ENCODE measurements at places on chromosomes 16 and 17.

DNA sequence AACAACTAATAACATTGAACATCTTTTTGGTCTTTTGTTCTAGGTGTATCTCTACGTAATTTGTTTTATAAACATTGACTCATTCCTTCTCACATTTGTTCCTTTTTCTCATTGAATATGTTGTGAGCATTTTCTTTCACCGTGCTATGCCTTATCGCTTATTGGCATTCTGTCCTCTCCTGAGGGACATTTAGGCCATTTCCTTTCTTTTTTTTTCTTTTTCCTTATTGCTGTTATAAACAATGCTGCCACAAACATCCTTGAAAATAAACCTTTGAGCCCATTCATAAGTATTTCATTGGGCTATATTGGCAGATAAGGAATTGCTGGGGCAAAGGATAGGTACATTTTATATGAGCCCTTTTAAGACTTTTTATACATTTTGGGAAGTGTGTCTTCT lies 32.4 kb downstream of the WSCD1 start:
- no peak for DNase-seq

DNA sequence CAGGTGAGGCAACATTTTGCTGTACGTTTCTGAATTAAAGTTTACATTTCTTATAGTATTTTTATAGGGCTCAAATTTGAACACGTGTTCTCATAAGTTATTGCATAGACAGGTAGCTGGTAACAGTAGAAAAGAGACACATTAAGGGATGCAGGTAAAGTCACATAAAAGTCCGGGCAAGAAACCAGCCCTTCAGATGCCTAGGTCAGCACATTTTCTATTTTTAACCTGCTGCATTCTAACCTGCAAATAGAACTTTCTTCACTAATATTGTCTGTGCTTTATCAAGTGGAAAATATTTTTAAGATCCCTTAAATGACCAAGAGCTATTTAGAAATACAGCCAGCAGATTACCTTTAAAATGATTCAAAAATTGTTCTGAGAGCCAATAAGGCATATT lies 307.4 kb upstream of the AXIN2 start:
- no peak for DNase-seq

GRCh38 chr16:47958726-47959125 lies 197.1 kb downstream of the ABCC12 start:
- no peak for DNase-seq

- no peak for DNase-seq
Observed at GRCh38 chr17:42361781-42362186, 26.5 kb downstream of the STAT3 start.

DNA sequence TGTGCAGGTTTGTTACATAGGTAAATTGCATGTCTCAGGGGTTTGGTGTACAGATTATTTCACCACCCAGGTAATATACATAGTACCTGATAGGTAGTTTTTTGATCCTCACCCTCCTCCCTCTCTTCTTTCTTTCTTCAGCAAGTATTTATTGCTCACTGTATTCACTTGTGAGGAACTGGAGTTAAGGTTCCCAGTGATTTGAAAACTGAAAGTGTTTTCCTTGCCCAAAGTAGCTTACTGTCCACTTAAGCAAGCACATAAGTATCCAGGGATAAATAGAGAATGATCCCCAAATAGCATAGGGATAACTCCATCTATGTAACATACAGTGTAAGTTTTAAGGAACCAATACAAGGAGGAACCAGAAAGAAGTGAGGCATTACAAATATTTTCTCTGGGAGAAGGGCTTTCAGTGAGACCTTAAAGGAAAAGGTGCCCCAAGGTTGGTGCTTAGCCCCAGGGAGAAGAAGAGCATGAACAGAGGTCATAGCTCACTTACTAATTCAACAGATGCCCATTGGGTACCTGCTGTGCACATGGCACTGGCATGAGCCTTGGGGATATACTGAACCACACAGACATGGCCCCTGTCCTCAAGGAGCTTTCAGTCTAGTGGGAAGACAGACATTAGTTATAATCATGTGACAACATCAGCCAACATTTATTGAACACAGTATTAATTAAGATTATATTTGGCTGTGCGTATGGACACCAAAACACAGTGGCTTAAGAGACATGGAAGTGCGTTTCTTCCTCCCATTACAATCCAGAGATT lies 17.0 kb downstream of the MYL4 start:
- no peak for DNase-seq

DNA sequence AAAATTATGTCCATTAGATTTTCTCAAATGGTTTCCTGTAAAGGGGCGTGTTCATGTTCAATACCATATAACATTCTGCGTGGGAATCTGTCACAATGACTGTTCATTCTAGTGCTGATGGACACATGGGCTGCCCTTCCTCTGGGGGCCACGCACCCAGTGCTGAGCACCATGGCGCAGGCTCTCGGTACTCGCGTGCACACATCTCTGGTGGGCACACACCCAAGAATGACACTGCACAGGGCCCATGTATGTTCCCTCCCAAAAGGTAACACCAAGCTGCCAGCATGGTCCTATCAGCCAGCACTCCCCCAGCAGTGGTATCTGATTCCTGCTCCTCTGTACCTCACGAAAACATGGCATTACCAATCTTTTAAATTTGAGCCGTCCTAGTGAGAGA lies 13.7 kb downstream of the B9D1 start:
- DNase-seq, result no peak

DNA sequence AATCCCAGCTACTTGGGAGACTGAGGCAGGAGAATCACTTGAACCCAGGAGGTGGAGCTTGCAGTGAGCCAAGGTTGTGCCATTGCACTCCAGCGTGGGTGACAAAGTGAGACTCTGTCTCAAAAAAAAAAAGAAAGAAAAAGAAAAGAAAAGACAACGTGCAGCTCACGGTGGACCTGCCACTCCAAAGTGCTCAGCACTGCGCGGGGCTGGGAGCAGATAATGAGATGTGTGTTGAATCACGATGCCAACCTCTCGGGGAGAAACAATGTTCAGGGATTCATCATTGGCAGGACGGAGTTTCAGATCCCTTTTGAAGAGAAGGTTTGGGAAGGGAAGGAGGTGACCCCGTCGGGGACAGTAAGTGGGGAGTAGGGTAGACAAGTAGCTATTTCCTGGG lies 19.2 kb downstream of the WFDC1 start:
- DNase-seq, result no peak

GRCh38 chr17:79215631-79216030 lies 141.0 kb downstream of the ENGASE start:
- no peak for DNase-seq

- no peak for DNase-seq
Observed at GRCh38 chr16:81586417-81586816, 141.8 kb downstream of the CMIP start.

GRCh38 chr16:19177111-19177739 lies 9.2 kb downstream of the SYT17 start:
- no peak for DNase-seq

DNA sequence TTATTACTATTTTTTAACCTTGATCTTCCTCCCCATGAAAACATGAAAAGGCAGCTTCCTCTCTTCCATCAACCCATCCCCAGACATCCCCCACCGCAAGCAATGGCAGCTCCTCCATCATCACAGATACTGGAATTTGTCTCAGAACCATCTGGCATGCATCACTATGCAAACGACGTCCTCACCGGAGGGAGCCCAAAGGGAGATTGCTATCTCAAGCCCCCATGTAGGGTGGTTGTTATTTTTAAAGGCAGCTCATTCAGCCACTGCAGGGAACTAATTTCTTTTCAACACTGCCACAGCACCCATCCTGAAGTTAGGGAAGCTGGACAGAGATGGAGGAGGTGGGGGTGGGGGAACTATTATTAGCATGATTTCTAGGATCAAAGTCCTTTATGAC lies 222.5 kb downstream of the FOXL1 start:
- no peak for DNase-seq
